ENCODE measurements at places on chromosomes 2 and 18.

DNA sequence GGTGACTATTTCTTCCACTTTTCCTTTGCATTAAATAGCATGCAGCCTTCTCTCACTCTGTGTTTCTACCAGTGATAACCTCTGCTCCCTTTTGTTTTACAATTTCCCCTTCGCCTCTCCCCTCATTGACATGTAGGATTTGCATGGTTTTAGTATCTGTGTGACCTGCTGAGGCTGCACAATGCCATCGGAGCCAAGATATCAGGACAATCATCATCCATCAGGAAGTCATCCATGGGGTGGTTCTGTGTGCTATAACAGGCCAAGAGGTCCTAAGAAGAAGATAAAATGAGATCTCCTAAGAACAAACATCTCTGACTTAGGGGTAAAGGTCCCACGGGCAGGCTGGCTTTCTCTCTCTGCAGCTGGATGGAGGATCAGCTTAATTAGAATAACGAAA lies 65.6 kb downstream of the EHD3 start:
- H3K36me3 ChIP-seq: no peaks in the 10 kb centered on the region

DNA sequence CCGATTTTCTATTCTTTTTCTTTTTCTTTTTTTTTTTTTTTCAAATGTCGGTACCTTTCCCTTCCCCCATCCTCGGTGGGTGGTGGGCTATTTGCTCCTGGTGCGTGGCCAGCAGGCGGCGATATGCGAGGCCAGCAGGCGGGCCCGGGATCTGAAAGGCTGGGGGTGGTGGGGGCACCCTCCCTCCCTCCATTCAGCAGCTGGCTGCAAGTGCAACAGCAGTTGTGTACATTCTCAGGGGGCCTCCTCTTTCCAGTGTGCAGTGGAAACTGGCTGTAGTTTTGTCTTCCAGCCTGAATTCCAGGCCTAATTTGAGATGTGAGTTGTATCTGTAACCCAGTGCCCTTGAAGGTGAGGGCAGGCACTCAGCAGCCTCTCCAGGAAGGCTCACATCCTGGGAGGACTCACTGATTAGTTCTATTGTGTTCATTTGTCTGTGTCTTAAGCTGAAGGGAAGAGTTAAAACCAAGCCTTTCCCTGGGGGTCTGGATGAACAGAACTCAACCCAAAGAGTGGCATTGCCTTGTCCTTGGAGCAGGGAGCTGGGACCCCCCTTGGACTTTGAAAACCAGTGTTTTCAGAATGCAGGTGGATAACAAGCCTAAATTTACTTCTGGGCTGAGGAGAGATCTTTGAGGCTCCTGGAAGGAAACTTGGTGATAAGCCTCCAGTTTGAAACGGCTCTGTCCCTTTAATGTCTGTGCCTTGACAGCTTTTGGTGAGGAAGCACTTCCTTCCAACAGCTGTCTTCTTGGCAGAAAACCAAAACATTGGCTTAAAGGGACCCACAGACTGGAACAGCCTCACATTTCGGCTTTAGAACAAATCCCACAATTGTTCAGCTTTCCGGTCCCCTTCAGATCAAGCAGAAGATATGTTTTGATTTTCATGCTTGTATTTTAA lies 3.3 kb downstream of the MYCN start:
- peaks cover 23% of the 10 kb centered on the region for H3K4me1 ChIP-seq
- peaks cover 27% of the 10 kb centered on the region for H3K27me3 ChIP-seq
- no peaks in the 10 kb centered on the region for H3K36me3 ChIP-seq
- no peak overlapping the region for H3K27ac ChIP-seq

DNA sequence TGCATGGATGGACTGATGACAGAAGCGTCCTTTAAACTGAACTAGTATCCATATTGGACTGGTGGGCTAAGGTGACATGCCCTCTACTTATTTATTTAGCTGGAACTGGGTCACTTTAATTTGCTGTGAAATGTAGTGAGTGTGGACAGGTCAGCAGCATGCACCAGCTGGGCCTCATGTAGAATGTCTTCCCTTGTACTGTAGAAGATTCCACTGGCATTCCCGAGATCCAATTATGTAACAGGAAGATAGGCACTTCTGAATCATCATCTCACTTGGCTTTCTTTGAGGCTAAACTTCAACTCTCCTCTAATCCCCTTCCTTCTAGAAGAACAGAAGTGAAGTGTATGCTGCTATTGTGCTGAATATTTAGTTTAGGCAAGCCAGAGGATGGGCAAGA lies 296.2 kb downstream of the SLC8A1 start:
- H3K36me3 ChIP-seq: no peaks in the 10 kb centered on the region
- no peaks in the 10 kb centered on the region for H3K27me3 ChIP-seq
- H3K4me1 ChIP-seq: no peaks in the 10 kb centered on the region
- no peak overlapping the region for H3K27ac ChIP-seq

- no peak for DNase-seq
- no peaks in the 10 kb centered on the region for H3K27me3 ChIP-seq
- no peak overlapping the region for H3K4me3 ChIP-seq
- no peaks in the 10 kb centered on the region for H3K36me3 ChIP-seq
- H3K27ac ChIP-seq: peak overlapping the region; percentile 48
- H3K4me1 ChIP-seq: peaks cover 10% of the 10 kb centered on the region
Measured at GRCh38 chr2:39368846-39369245, 68.2 kb downstream of the MAP4K3 start.

- H3K27me3 ChIP-seq: no peaks in the 10 kb centered on the region
- H3K36me3 ChIP-seq: no peaks in the 10 kb centered on the region
- DNase-seq: no peak
- no peak overlapping the region for H3K27ac ChIP-seq
- H3K4me1 ChIP-seq: no peaks in the 10 kb centered on the region
- H3K4me3 ChIP-seq: no peak overlapping the region
Measured at GRCh38 chr18:66252703-66253102, 351.2 kb downstream of the CDH19 start.

DNA sequence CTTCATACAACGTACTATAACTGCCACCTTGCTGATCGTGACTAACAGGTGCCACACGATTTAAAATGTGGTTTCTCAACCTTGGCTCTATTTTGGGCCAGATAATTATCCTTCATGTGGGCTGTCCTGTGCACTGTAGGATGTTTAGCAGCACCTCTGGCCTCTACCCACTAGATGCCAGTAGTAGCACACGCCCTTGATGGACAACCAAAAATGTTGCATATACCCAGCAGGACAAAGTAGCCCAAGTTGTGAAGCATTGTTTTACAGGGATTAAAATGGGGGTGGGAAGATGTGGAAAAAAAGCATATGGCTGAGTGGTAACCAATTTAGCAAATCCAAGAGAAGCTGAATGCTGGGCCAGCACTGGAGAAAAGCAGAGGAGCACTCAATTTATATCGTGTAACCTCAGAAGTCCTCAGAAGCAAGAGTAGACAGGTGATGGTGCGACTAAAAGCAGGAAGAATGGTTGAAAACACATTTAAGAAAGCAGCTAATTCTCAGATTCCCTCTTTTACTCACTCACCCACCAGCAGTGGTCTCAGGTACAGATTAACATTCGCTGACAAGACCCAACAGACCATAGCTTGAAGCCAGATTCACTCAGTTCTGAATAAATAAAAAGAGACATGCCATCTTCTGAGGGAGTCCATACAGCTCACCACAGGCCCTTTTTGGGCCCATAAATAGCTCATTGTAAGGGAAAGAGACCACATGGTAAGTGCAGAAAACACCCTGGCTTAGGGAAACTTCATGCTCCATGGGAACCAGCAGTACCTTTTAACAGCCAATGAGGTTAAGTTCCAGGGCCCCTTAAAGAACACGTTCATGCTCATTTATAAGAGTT lies 50.6 kb downstream of the RAPH1 start:
- no peaks in the 10 kb centered on the region for H3K27me3 ChIP-seq
- DNase-seq: peak; percentile 14
- no peaks in the 10 kb centered on the region for H3K36me3 ChIP-seq
- H3K4me1 ChIP-seq: no peaks in the 10 kb centered on the region

DNA sequence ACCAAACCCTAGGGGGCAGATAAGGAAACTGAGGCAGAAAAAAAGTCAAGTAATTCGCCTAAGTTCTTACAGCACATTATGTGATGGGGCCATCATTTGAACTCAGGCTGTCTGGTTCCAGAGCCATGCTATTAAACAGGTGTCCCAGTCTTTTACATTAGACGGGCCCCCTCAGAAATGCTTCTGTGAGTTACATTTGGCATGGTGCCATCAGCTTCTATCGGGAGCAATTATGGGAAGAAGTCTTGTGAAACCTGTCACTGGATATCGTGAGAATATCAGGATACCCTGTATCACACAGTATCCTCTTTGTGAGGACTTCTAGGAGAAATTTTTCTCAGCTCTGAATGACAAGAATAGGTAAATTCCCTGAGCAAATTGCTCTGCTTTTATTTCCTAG lies 143.7 kb upstream of the NOSTRIN start:
- H3K4me3 ChIP-seq: no peak overlapping the region
- H3K27ac ChIP-seq: no peak overlapping the region
- no peaks in the 10 kb centered on the region for H3K27me3 ChIP-seq
- H3K4me1 ChIP-seq: peaks cover 7% of the 10 kb centered on the region

GRCh38 chr2:179273461-179273962 lies 8.9 kb upstream of the SESTD1 start:
- DNase-seq: no peak
- H3K4me1 ChIP-seq: peaks cover 13% of the 10 kb centered on the region

DNA sequence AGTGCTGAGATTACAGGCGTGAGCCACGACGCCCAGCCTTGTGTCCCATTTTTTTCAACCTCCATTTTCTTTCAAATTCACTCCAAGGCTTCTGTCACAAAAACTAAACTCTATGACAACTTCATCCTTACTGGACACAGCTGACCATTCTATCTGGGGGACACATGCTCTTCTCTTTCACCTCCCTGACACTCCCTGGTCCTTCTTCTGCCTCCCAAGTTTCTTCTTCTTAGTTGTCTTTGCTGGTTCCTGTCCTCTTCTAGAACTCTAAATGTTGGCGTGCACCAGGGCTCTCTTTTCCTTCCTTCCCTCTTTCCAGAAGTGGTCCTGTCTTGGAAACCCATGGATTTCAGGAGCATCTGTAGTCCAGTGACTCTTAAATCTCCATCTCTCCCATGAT lies 40.1 kb upstream of the LPIN2 start:
- no peaks in the 10 kb centered on the region for H3K27me3 ChIP-seq
- no peak overlapping the region for H3K4me3 ChIP-seq
- no peak overlapping the region for H3K27ac ChIP-seq
- no peaks in the 10 kb centered on the region for H3K4me1 ChIP-seq
- H3K36me3 ChIP-seq: no peaks in the 10 kb centered on the region

- DNase-seq: no peak
- no peak overlapping the region for H3K4me3 ChIP-seq
- no peaks in the 10 kb centered on the region for H3K27me3 ChIP-seq
- no peaks in the 10 kb centered on the region for H3K4me1 ChIP-seq
Measured at GRCh38 chr2:44142306-44142705, 26.4 kb upstream of the PPM1B start.

DNA sequence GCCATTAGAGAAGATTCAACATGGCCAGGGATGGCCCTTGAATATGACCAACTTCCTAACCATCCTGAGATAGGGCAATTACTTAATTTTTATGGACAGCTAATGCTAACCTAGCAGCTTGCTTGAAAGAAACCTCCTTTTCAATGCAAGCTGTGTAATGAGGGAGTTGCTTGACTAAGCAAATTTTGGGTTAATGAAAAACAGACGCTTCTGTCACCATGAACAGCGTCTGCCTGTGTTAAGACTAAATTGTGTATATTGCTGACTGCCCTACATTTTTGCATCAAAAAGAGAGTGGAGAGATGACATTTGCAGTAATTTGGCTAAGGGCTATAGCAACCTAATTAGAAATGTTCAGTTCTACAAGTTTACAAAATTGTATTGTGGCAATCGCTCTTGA lies 319.2 kb upstream of the LRATD1 start:
- no peak overlapping the region for H3K4me3 ChIP-seq
- no peaks in the 10 kb centered on the region for H3K27me3 ChIP-seq
- DNase-seq: no peak
- H3K27ac ChIP-seq: no peak overlapping the region
- no peaks in the 10 kb centered on the region for H3K4me1 ChIP-seq

DNA sequence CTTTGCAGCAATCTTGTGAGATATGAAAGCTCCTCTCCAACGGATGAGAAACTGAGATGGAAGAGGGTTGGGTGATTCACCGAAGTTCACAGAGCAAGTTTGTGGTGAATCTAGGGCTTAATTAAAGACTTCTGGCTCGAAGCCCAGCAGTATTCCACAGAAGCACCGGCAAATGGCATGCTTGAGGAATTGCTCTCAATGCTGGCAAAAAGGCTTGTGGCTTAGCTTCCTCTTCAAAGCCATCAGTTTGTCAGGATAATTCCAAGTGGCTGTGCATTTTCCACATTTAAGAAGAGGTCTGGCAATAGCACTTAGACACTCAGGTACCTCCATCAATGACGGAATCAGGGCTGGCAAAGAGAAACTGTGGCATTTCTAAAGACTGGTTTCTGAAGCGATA lies 98.7 kb upstream of the SLC66A3 start:
- no peaks in the 10 kb centered on the region for H3K4me1 ChIP-seq
- H3K27me3 ChIP-seq: no peaks in the 10 kb centered on the region
- no peak overlapping the region for H3K27ac ChIP-seq
- no peak for DNase-seq

DNA sequence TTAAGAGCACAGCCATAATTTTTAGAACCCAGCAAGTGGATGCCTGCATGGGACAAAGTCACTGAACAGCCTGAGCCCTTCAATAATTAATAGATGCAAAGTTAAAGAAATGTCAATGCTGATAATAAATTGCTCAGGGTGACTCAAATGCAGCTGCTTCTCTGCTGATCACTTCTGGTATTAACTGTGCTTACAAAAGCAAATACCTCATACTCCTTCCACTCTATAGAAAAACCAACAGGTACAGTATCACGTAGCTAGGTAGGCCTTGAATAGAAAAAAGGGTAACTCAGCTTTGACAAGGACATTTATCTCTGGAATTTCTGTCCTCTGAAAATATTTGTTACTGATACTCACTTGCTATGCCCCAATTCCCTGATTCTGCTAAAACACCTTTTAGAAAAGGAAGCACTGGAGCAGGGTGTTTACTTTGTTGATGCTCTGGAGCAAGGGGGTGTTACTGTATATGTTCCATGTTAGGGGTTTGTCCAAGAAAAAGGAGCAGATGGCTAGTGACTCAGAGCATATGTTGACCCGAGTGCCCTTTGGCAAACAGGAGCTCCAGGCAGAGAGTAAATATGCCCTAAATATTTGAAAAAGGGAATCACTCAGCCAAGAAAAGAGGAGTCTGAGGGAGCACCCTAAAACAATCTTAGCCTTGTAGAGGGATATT lies 59.1 kb upstream of the RTN4 start:
- DNase-seq: no peak
- no peaks in the 10 kb centered on the region for H3K27me3 ChIP-seq
- H3K27ac ChIP-seq: no peak overlapping the region
- no peaks in the 10 kb centered on the region for H3K36me3 ChIP-seq

- H3K36me3 ChIP-seq: no peaks in the 10 kb centered on the region
- no peaks in the 10 kb centered on the region for H3K27me3 ChIP-seq
- no peak for DNase-seq
- no peak overlapping the region for H3K4me3 ChIP-seq
- no peak overlapping the region for H3K27ac ChIP-seq
- H3K4me1 ChIP-seq: peaks cover 35% of the 10 kb centered on the region
Measured at GRCh38 chr18:58338961-58339592, 289.8 kb downstream of the ALPK2 start.

GRCh38 chr2:204691911-204692510 lies 146.7 kb downstream of the PARD3B start:
- no peaks in the 10 kb centered on the region for H3K36me3 ChIP-seq
- no peak overlapping the region for H3K4me3 ChIP-seq
- H3K27ac ChIP-seq: no peak overlapping the region
- no peaks in the 10 kb centered on the region for H3K4me1 ChIP-seq
- DNase-seq: peak; percentile 53

- no peaks in the 10 kb centered on the region for H3K36me3 ChIP-seq
- H3K4me1 ChIP-seq: no peaks in the 10 kb centered on the region
- no peak for DNase-seq
- no peak overlapping the region for H3K4me3 ChIP-seq
- H3K27ac ChIP-seq: no peak overlapping the region
Measured at GRCh38 chr2:83282841-83283240, 1176.2 kb downstream of the SUCLG1 start.

GRCh38 chr2:178110681-178111080 lies 1.6 kb upstream of the RBM45 start:
- DNase-seq: no peak
- H3K4me1 ChIP-seq: peaks cover 18% of the 10 kb centered on the region
- H3K36me3 ChIP-seq: no peaks in the 10 kb centered on the region
- no peak overlapping the region for H3K27ac ChIP-seq

All from gastrocnemius medialis (tissue), 4 donors.